ENCODE measurements at places on chromosomes 5 and 9.

- no peak for DNase-seq
Measured at GRCh38 chr9:32782476-32783167, 718 bp upstream of the TMEM215 start.

GRCh38 chr9:116322521-116322920, 168.9 kb downstream of the PAPPA start:
- DNase-seq: no peak

DNA sequence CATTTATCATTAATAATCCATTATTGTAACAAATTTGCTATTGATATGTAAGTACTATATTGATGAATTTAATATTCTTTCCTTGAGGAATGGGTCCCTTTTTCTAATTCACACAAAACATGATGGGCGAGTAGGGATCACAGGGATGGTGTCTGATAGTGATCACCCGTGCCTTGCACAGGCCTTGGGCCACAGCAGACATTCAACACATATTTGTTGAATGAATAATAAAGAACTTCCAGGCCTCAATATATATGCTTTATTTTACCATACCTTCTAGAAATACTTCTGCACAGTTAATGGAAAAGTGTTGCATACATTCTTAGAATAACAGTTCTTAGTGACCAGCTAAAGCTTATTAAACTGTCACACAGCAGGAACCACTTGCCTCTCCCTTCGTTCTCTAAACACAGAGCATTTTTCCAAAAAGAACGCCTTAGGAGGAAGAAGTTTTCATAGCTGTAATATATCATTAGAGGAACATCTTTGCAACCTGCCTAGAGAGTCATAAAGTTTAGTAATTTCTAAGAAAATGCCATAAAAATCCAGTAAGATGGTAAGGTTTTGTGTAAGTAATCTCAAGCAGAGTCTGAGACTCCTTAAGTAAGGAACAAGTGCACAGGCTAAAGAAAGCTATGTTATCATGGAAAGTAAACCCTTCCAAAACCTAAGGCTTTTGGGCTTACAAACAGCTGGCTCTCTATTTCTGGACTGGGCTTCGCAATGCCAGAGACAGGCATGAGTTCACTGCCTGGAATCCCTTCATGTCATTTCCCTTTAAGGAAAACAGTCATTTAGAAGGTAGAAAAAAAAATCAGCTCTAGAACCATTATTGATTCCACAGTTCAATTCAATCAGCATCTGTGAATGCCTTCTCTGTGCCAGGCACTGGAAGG, 17.7 kb downstream of the TTLL11 start:
- DNase-seq: no peak

DNA sequence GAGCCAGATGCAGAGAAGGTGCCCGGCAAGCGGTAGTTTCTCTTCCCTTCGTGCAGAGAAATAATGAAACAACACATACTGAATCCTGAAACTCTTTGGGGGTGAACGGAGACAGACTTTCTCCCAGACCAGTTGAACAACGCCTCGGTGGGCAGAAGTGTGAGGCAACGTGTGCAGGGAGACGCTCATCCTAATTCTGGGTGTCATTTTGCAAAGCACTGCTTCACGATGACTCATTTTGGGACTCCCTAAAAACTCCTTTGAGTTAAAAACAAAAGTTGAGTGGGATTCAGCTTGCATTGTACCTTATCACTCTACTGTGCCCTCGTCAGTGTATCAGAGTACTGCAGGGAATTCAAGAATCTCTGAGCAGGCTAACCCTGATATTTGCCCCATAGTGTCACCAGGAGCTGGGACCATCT, 3.5 kb upstream of the NEK6 start:
- no peak for DNase-seq
